Fibroblast of skin of right biceps (primary cell): ENCODE measurements at places on chromosomes 13 and 19.

- peak; percentile 94 for DNase-seq
Observed at GRCh38 chr19:2977001-2977745, at the start of gene TLE6. Gene TLE6, plus strand, starts transcription at chr19:2977564. Its CDS starts 670 bp downstream, at chr19:2978234.

GRCh38 chr19:49512970-49513745 is 697 bp downstream of the FCGRT start:
- DNase-seq: no peak

DNA sequence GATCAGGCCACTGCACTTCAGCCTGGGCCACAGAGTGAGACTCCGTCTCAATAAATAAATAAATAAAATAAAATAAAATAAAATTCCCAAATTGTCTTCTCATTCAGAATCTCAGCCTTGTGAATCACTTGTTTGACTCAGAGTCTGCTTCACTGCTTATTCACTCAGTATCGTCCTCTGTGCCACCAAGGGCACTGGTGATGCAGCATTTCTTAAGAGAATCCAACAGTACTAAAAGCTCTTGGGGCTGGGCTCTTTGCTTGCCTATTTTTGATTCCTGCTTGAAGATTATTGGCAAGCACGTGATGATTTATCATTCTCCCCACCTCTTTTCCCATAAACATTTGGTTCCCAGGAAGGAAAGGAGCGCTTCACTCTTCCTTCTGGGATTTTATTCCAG is 54.8 kb upstream of the HMGB1 start:
- DNase-seq: peak; percentile 67

DNA sequence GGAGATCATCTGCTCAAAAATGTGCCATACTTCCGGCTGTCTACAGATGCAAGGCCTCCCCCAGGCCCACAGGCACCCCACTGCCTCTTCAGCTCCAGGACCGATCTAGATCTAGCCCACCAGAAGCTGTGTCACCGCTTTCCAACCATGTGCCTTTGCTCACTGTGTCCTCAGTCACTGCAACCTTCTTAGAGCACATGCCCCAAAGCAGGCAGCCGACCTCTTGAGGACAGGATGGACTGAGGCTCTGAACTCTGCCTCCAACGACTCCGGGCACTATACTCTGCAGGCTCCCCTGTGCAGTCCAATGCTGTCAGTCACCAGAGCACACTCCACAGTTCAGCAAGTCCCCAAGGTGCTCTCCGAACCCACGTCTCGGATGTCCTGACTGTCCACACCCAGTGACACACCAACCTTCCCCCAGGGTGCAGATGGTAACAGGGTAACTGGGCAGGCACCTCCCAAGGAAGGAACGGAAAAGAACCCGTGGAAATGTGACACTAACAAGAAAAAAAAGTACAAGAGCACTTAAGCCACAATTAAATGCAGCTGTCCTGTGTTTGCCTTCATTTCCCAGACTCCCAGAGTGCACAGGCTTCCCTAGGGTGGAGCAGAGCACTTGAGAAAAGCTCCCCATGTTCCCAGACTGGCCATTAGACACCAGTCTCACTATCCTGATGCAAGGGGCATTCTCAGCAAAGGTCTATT is 4.8 kb downstream of the STK24 start:
- peak; percentile 70 for DNase-seq

GRCh38 chr13:25457566-25457965 is 85.8 kb downstream of the ATP8A2 start:
- DNase-seq: no peak

- peak; percentile 44 for DNase-seq
Observed at GRCh38 chr19:34482380-34483250, 1.1 kb downstream of the WTIP start.

- DNase-seq: no peak
Observed at GRCh38 chr19:48613852-48614435, 932 bp downstream of the FAM83E start.

- no peak for DNase-seq
Observed at GRCh38 chr13:96672016-96672415, 322.3 kb downstream of the OXGR1 start.

- peak; percentile 61 for DNase-seq
Observed at GRCh38 chr13:110245416-110245899, 61.5 kb downstream of the COL4A1 start.
